ENCODE measurements at places on chromosomes 6 and 20.

DNA sequence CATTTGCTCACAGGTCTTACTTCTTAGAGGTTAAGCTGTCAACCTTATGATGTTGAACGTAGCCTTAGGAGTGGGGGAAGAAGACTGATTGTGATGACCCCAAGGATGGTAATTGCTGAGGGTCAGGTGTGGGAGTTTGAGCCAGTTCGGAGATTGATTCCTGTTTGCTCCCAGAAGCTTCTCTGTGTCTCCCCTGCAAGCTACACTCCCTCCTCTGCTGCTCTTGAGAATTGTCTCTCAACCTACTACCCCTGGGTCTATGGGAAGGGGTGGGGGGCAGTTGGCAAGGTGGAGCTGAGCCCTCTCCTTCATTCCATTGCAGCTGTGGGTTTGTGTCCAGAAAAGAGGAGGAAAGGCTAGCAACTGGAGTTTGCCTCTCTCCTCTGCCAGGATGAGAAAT, 113.8 kb downstream of the PLEKHG1 start:
- DNase-seq = no peak

GRCh38 chr6:134678436-134678889, 271.4 kb downstream of the ALDH8A1 start:
- peak; percentile 66 for DNase-seq

GRCh38 chr6:41470331-41471063, 75.7 kb upstream of the FOXP4 start:
- DNase-seq = no peak

DNA sequence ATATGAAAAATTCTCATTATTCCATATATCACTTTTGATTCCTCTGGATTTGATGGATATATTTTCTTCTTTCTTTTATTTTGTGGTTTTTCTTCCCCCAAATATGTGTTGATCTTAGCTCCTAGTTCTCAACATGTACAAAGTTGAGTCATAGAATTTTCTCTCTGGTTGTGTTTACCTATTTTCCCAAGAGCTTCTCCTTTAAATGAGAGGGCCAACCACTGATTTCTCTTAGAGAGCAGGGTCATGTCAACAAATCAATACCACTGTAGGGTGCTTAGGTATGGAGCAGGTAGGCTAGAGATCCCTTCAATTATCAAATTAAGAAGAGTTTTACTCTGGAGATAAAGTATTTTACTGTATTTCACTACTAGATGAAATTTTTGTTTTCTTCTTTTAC, 145.7 kb downstream of the BMP5 start:
- no peak for DNase-seq

Measured in NCI-H1105 (cell line).